GM10248 (cell line): ENCODE measurements at places on chromosomes 5 and 9.

DNA sequence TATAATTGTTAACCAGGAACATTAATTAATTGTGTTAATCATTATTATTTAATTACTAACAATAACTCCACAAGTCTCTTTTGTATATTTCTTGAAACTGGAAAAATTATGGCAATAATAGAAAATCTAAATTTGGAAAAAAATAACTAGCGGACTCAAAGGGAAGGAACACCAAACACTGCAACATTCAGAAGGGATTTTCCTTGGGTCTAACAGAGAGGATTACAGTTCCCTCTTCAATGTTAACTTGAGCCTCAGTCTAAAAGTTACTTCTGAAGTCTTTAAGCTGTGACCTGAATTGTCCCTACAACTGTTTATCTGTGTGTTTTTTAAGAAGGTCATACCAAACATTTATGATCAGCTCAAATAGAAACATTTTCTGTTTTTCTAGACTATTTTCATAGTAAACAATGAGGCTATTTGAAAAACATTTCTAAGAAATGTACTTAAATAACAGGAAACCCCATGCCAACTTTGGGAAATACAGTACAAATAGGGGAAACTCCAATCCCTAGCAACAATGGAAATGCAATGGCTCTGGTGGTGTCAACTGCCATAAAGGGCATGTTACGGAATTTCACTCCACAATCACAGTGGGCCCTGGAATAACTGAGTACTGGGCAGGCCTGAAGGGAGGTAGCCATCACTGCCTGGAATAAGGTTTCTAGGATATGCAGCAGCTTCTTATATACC, 61.2 kb downstream of the MCTP1 start:
- DNase-seq: no peak

DNA sequence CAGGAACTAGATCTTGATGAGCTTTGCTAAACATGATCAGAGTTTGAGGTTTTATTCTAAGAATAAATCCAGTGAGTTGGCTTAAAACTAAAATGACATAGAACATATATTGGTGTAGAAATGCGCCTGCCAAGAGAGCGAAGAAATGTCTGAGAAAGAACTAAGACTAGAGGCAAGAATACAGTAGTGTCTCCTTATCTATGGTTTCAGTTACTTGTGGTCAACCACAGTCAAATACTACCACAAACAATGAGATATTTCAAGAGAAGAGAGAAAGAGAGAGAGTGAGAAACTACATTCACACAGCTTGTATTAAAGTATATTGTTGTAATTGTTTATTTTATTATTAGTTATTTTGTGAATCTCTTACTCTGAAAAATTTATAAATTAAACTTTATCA, 254.4 kb upstream of the CDH10 start:
- DNase-seq: no peak

DNA sequence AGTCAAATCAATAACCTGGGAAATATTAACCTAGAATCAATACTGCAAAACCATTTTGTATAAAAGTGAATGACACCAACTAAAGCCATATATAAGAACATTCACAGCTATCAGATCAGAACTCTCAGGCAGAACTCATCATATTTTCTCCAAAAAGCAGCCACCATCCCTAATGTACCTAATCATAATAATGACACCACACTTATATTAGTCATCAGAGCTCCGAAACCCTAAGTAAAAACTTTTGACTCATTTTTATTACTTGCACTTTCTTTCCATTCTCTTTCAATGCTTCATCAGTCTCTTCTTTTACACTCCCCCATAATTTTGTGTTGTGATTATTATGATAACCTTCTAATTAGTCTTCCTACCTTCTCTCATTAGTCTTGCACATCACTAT, 45.3 kb downstream of the INSL6 start:
- no peak for DNase-seq

DNA sequence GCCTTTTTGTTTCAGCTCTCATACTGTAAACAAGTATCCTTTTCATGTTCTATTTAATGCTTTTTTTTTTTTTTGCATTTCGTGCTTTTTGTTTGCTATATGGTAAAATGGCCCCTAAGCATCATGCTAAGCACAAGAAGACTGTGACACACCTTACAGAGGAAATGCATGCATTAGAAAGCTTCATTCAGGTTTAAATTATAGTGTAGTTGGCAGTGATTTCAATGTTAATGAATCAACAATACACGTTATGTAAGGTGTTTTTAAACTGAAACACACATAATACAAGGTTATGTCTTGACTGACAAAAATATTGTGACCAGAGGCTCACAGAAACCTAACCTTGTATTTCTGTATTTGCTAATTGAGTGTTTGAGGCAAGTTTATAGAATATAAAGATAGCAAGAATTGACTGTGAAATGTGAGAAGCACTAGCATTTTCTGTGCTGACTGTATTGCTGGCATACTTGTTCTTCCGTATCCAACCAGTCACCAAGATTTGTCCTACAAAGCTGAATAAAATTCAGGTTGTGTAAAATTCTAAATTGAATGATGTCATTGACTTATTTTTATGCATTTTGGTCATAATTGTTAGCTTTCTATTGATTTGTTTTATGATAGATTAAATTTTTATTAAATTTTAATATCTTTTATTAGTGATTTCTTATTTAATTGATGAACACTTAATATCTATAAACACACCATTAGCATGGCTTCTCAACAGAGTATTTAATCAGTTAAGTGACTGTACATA, 4.1 kb downstream of the CFAP95 start:
- no peak for DNase-seq

DNA sequence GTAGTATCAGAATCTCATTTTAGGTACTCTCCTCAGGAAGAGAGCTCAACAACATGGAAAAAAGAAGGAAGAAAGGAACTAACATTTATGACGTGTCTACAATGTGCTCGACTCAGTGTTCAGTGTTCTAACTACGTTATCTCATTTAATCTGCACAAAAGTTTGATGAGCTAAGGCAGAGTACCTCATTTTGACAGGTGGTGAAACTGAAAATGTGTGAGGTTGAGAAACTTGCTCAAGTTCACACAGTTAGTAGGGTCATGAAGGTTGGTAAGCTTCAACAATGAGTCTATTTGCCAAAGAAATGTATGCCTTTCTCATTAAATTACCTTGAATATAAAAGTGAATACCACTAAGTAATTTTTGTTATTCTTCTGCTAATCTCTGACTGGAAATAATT, 165.1 kb downstream of the CAAP1 start:
- no peak for DNase-seq

DNA sequence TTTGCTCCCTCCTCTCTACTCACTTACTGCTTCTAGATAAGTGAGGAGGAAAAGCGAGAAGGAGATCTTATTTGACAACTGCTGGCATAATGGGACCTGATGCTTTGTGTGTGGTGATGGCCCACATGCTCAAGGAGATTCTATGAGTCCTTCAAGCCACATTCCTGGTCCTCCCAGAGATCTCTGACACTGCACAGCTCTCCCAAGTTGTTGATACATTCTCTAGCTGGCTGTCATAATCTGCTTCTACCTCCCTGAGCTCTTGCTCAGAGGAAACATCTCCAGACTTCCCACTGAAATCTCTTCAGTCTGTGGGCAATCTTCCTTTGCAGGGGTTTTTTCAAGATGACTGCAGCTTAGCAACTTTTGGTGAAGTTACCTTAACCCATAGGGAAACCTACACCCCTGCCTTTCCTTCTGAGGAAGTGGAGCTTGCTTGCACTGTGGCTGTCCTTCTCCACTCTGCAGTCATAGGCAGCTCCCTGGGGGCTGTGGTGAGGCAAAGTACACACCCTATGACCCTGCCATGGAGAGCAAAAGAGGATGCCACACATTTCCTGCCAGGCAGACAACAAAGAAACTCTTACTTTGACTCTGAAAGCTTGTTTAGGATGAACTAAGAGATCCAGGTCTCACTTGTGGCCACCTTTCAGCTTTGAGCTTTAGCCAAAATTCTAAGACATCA, 163.8 kb downstream of the TMEM38B start:
- DNase-seq: no peak

- DNase-seq: no peak
These were observed 1457.2 kb upstream of the WWC1 start for GRCh38 chr5:166834246-166834645.

- no peak for DNase-seq
These were observed 90.2 kb downstream of the C5orf15 start for GRCh38 chr5:133878236-133878555.

DNA sequence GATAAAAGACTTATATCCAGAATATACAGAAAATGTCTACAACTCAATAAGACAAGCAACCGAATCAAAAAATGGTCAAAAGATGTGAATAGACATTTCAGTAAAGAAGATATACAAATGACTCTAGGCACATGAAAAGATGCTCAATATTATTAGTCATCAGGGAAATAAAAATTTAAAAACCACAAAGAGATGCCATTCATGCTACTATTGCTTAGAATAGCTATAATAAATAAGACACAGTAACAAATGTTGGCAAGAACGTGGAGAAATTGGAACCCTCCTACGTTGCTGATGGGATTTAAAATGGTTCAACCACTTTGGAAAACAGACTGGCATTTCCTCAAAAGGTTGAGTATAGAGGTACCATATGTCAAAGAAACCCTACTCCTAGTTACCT, 39.8 kb downstream of the POLK start:
- no peak for DNase-seq

GRCh38 chr5:17186256-17186655, 31.2 kb upstream of the BASP1 start:
- no peak for DNase-seq

- no peak for DNase-seq
These were observed 151.9 kb downstream of the MACROH2A1 start for GRCh38 chr5:135246923-135247795.

DNA sequence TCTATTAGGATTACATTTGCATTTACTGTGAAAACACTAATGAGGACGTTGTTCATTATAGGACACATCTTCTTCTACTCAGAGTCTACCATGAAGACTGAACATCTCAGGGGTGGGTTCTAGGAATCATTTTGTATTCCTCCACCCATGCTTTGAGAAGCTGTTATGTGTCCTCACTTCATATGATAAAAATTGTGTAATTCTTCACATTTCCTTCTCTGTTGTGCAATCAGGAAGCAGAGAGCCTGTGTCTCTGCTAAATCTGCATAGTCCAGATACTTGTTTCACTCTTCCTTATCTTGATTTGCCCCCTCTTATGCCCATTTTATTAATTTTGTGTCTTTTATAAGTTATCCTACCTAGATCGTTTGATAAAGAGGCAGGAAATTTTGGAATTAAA, 97.8 kb upstream of the IQGAP2 start:
- DNase-seq: no peak

DNA sequence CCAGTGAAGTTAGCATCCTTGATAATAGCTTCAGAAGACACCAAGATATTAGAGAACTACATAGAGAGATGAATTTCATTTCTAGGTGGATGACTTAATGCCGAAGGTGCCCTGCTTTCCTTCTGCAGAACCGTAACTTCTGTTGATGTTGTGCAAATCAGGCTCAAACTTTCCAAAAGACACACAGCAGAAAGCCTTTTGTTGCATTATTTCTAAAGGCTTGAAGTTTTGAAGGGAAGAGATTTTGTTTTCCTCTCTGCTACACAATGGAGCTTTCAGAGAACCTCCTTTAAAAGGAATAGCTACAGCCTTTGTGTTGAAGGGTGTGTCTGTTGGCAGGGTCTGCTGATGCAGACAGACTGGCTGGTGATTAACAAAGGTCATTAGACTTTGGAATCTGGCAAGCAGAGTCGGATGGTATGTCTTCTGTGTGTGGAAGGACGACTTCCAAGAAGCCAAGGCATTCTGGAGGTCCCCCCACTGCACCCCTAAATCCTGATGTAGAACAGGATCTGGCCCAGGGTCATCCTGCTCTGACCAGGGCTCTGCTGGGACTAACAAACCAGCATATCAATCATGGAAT, 57.8 kb downstream of the ZNF462 start:
- DNase-seq: no peak

DNA sequence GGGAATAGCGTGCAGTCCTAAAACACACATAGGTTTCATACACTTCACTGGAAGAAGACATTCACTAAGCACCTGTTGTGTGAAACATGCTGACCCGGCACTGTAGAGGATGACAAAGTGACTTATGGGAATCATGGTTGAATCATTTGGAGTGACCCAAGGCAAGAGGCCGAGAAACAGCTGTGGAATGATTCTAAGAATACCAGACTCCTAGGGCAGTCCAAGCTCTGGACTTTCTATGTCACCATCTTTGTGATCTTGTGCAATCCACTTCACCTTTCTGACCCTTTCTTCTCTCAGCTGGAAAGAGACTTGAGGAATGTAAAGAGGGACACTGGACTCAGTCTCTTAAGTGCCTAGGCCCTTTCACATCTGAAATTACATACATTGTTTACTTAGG, 13.1 kb downstream of the MSANTD3 start:
- no peak for DNase-seq

- DNase-seq: peak; percentile 42
These were observed 705.4 kb upstream of the RIOK2 start for GRCh38 chr5:97888439-97888838.

DNA sequence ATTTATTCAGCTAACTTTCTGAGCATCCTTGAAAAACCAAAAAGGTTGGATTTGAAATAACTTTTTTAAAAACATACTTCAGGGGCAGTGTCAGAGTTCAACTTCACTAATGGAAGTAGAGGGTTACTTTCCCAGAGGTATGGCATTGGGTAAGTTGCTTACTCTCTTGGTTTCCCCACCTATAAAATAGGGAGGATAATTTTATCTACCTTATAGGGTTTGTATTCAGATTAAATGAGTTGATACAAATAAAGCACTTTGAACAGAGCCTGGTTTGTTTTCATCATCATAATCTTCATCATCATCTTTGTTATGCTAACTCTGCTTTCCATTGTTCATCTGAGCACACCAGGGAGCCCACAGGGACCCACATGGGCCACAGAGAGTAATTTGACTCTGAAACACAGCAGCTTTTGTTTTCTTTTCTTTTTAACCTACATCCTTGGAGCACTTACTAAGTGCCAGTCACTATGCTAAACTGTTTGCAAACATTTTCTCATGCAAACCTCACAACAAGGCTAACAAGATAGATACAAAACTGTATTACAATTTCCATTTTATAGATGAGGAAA, 179.1 kb upstream of the SLC24A2 start:
- no peak for DNase-seq
